Esophagus squamous epithelium (tissue), 5 donors: ENCODE measurements at places on chromosomes 16 and 17.

DNA sequence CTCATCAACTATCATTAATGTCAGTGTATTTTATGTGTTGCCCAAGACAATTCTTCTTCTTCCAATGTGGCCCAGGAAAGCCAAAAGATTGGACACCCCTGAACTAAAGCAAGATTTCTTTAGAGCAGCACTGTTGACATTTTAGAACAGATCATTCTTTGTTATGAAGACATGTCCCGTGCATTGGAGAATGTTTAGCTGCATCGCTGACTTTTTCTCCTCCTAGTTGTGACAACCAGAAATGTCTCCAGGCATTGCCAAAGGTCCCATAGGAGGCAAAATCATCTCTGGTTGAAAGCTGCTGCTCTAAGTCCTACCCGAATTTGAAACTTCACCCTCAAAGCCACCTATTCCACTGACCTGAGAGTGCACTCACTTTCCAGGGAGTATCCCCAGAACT is 62.7 kb upstream of the IRX6 start:
- DNase-seq: no peak

DNA sequence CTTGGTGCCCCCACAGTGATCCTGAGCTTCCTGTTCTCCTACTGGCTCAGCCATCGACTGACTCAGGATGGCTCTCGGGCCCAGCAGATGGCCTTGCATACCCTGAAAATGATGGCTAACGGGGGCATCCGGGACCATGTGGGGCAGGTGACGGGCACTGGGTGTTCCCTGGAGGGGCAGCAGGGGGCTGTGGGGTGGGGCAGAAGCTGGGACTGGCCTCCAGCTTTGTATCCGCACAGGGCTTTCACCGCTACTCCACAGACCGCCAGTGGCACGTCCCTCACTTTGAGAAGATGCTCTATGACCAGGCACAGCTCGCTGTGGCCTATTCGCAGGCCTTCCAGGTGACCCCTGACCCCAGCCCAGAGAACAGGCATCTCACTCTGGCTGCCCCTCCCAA is 3.0 kb downstream of the SPATA20 start:
- DNase-seq: no peak

GRCh38 chr16:27311448-27311830 is 2.3 kb upstream of the IL4R start:
- DNase-seq: no peak

GRCh38 chr16:50940275-50940854 is 198.5 kb downstream of the CYLD start:
- DNase-seq: no peak

- no peak for DNase-seq
These were observed 25.1 kb downstream of the TBX4 start for GRCh38 chr17:61477204-61477834.

- DNase-seq: no peak
These were observed 1.3 kb downstream of the NETO2 start for GRCh38 chr16:47142486-47142820.

DNA sequence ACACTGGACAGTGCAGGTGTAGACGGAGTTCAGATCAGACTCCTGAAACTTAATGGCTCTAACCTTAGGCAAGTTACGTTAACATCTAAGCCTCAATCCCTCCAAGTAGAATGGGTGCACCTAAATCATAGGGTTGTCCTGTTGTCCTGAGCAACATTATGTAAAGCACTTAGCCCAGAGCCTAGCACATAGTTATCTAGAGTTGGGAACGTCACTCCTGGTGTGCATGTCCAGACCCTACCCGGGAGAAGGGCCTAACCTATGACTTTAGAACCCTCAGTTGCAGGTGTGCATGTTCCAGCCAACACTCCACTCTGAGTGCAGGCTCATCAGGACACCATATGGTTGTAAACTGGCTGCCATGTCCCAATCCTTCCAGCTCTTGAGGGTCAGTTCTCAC is 26.0 kb downstream of the LIG3 start:
- no peak for DNase-seq

GRCh38 chr17:81456798-81457197 is 55.8 kb downstream of the ACTG1 start:
- DNase-seq: no peak

DNA sequence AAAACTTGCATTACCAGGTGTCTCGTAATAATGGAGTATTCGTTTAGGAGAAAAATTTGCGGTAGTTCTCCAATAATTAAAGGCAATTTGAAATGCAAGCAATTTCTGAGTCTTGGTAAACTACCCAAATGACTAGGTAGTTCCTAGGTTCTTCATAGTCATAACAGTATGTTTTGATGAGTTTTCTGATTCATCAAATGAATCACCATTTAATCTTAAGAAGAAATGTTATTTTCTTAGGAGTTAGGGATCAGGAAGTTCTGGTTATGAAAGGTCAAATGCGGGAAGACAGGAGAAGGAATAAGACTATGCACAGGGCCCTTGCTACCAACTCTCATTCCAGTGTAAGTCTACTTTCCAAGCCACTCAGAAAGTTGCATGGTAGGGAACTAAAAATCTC is 221.5 kb upstream of the SOX9 start:
- no peak for DNase-seq

DNA sequence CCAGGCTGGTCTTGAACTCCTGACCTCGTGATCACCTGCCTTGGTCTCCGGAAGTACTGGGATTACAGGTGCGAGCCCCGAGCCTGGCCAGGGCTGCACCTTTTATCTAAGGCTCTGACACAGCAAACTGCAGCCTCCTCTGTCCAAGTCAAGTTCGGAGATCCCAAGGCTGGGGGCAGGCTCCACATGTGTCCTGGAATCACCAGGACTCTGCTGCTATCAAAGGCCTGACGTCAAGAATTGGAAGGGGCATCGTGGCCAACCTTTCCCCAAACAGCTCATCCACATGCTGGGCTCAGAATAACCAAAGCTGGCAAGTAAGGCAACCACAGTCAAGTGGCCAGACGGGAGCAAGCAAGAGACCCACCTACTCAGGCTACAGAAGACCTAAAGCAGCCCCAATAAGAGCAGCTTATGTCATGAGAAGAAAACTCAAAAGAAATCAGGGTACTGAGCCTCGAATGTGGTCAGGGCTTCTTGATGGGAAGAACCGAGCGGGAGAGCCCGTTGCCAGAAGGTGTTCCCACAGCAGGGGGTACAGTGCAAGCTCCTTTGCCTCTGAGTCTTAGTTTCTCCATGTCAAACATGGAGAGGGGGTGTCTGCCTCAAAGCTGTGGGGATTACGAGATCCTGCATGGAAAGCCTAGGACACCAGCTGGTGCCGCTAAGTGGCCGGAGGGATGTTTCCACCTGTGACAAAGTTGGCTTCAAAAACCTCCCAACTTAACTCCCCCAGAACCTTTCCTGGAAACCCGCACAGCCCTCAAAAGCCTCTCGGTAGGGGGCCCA is 7.9 kb downstream of the MYBBP1A start:
- no peak for DNase-seq

GRCh38 chr16:11738742-11739544 is 3.7 kb downstream of the TXNDC11 start:
- no peak for DNase-seq

- no peak for DNase-seq
These were observed 1.4 kb upstream of the PAQR4 start for GRCh38 chr16:2967721-2968161.

- no peak for DNase-seq
These were observed 741 bp downstream of the PLK1 start for GRCh38 chr16:23679274-23679985.

DNA sequence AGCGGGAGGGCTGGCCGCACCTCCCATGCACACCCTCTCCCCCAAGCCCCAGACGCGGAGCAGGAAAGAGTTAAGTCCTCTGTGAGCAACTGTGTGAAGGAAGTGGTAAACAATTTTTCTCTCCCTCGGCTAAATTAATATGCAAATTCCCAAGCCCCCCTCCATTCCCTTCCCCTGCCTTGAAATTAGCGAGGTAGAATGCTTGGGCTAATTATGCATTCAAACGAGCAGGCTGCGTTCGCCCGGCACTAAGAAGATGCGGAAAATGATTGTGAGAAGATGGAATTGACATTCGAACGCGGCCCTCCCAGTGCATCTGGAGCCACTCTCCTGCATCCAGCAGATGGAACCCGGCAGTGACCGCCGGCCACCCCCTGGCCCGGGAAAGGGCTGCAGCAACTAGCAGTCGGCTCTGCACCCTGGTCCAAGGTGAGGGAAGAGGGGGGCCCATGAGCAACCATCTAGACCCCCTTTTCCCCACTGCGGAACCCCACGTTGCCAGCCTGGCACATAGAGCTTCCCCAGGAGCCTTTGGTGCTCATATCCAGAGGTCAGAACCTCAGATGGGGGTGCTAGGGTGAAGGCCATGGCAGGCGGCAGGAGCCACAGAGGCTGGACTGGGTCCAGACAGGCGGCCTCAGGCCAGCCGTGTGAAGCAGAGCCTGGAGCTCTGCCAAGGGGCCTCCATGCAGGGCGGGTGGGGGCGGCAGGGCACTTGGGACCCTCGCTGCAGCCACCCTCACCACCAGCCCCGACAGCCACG is 49.1 kb upstream of the ACSF3 start:
- no peak for DNase-seq

DNA sequence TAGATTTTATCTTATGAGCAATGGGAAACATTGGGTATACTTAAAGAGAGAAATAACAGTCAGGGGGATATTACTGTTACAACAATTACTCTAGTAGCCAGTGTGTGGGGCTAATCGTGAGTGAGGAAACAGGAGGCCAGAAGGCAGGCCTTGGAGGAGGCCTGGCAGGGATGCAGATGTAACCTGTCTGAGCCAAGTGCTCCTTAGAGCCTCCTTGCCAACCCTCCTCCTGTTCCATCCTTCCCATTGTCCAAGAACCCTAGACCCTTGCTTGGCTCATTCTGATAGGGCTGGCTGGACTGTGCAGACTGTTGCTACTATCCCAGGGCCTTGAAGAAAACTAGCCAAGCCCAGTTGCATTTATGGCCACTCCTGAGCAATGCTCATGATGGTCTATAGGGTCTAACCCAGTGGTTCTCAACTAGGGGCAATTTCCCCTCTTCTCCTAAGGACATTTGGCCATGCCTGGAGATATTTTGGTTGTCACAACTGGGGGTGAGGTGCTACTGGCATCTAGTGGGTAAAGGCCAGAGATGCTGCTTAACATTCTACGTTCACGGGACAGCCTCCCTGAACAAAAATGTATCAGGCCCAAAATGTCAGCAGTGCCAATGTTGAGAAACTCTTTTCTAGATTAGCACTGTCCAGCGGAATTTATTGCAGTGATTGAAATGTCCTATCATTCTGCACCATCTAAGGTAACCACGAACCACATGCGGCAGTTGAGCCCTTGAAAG is 24.4 kb upstream of the WSCD1 start:
- no peak for DNase-seq

DNA sequence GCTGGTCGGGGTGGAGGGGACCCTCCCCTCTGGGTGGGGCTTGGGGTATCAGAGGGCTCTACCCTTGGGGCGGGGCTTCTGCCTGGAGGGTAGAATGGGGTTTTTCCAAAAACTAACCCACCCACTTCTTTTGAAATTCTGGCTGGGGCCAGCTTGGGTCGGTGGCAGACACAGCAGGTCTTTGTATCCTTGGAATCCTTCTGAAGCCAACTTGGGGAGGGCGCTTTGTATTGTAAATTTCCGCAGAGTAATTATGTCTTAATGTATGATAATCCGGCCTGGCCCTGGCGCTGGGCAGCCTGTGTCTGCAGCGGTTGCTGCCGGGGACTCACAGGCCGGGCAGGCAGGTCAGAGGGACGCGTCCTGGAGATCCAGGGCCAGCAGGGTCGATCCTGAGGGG is 33.9 kb upstream of the GSE1 start:
- DNase-seq: no peak

DNA sequence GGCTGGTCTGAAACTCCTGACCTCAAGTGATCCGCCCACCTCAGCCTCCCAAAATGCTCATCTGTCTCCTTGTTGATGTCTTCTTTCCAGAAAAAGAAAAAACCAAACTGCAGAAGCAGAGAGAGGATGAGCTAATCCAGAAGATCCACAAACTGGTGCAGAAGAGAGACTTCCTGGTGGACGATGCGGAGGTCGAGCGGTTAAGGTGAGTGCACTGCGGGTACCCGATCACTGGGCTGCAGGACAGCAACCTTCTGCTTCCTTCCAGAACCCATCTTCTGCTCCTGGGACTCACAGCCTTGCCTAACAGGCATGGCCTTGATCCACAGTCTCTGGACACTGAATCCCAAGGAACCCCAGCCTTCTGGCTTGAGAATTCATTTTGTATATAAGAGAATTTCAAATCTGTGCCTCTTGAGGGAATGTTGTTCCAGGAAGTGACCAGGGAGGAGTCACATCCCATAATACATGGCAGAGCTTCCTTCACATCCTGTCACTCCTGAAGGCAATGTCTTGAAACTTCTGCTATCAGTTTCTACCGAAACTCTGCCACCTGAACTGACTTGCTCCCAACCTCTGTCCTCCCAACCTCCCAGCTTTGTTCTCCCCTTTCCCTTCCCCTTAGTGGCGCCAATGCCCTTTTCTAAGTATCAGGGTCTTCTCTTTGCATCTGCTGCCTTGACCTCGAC is 61.7 kb downstream of the MARF1 start:
- no peak for DNase-seq

- no peak for DNase-seq
These were observed 569 bp downstream of the FLII start for GRCh38 chr17:18257982-18258355.
